ENCODE measurements at places on chromosomes 1 and 21.

DNA sequence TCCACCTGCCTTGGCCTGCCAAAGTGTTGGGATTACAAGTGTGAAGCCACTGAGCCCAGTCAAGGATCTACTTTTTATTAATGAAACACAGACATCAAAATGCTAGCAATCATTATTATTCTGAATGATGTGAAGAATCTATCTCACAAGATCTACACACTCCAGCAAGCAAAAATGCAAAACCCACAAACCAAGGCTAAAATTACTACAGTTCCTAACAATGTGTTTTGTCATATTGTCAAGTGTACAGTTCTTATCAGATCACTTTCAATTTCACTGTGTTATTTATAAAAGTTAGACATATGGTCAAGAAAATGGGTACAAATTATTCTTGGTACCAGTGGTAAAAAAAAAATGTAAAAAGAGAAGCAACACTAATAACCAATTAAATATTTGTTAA is 61.3 kb upstream of the SDC3 start:
- DNase-seq = no peak

DNA sequence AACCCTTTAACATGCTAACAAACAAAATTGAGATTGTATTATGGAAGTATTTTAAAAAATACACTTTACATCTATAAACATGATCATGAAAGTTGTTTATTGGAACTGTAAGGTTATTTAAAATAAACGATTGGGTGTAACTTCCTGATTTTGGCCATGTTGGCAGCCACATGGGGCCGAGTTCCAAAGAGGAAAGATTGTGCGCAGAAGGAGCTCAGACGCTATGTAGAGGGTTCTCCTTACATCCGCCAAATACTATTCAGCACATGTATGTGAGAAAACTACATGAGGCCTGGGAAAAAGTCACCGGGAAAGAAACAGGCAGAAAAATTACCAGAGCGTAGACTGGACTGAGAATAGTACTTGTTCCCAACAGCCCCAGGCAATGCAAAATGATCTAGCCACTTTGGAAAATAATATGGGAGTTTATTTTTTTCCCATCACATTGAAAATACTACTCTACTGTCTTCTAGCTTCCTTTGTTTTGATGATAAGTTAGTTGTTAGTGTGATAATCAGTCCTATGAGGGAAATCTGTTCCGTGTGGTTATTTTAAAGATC is 35.7 kb upstream of the B3GALT2 start:
- no peak for DNase-seq

DNA sequence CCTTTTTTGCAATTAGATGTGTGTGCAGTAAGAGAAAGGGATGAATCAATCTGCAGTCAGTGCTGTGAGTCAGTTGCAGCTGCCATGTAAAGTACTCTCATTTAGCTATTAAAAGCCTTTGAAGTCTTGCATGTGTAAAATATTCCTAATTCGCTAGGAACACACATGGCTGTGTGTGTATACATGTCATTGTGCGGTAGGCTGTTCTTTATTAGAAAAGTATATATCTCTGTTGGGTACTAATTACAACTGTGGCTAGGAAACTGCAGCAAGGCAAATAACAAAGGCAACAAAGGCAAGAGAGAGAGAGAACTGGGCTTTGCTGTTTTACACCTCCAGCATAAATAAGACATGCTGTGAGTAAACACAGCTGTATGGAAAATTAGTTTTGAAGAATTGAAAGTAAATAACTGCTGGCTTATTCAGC is 41.7 kb downstream of the EPB41 start:
- no peak for DNase-seq

DNA sequence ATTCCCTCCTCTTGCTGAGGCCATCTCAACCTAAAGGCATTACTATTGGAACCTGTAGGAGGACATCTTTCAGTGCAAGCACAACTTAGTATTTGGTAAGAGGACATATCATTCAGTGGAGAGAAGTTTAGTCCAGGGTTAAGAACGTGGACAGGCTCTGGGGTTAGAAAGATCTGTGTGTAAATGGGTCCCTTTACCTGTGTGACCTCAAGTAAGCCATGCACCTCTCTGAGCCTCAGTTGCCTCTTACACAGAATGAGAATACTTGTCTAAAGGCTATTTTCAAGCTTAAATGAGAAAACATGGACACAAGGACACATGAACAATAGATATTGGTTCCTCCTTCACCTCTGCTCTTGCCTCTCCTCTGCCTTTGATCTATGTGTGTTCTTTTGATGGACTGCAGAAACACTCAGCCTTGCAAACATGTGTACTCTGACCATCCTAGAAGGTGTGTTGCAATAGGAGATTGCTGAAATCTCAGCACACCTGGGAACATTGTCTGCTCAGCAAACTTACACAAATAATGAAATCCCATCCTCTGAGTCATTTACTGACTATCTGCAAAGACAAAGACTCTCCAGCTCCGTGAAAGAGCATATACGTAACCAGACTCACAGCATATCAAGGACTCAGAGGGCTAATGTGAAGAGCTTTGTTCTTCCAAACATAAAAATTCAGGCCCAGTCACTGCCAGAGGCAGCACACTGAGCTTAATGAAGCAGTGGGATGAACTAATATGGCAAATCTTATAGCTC is 143.8 kb downstream of the DAB1 start:
- DNase-seq = no peak

- DNase-seq = no peak
Observed at GRCh38 chr1:67664048-67664447, 21.0 kb upstream of the GADD45A start.

DNA sequence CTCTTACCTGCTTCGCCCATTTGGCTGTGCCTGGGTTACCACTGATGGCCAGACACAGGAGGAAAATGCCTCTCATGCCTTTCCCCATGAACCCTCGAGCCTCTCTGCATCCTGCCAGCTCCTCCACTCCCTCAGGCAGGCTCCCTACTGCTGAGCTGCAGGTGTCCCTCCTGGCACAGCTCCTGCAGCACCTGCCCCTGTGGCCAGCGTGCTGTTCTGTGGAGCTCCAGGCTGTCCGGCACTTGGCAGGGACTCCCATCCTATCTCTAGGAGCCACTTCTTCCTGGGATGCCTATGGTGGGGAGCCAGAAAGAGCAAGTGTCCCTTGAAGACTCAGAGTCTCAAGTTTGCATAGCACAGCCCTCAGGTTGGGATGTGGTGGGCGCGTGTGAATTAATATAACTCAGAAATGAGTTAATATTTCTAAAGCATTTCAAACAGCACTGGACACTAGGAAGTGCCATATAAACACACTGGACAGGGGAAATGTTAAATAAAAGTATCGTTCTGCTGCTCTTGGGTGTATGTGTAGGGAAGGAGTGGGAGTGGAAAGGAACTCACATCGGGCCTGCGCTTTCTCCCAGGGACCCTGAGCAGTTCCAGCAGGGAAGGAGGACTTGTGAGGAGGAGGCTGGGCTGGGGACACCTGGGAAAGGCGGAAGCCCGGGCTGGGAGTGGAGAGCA is 2.7 kb downstream of the LRRC71 start:
- DNase-seq = no peak

DNA sequence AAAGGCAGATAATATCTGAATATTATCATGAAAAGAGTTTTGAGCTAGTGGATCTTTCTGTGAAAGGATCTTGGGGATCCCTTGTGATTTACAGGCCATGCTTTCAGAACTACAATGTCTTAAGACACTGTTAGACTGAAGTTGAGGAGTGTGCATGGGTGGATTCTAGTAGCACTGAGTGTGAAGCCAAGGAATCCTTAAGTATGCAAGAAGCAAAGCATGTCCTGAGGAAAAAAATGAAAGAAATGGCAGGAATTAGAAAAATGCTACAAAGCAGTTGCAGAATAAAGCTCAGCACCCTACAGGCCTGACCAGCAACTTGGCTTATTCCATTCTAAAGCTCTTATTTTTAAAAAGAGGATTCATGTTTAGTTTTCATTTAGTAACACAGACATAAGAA is 11.9 kb downstream of the STX6 start:
- no peak for DNase-seq

GRCh38 chr1:12434174-12434573 is 183.8 kb downstream of the DHRS3 start:
- peak; percentile 39 for DNase-seq

GRCh38 chr21:31222142-31222541 is 121.9 kb downstream of the TIAM1 start:
- DNase-seq = no peak

DNA sequence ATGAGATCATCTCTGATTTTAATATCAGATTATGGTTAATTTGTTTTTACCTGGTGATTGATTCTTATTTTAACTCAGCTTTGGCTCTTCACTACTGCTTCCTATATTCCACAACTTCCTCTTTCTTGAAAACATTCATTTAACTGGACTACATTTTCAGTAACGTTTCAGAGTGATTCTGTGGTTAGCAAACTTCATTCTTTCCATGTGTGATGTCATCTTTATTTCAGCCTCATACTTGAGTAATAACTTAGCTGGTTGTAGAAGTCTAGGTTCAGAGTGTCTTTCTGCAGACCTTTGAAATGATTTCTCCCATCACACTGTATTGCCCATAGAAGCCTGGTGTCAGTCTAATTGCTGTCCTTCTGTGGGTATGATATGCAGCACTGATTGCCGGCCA is 36.0 kb upstream of the SLC35F3 start:
- no peak for DNase-seq

- DNase-seq = no peak
Observed at GRCh38 chr1:161943737-161944136, 79.9 kb downstream of the OLFML2B start.

DNA sequence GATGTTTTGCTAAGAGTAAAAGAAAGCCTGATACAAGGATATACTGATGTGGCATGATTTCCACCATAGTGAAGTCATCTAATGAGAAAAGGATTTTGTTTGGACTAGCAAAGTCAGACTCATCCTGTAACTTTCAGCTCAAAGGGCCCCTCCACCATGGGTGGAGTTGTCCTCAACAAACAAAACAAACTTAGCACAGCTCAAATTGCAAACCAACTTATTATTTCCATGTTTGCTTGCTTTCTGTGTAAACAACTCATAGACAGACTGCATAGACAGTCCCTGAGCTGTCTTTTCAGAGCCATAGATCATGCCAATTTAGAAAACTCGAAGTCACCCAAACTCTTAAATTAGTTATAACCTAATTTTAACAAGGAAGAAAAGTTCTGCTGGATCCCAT is 69.4 kb upstream of the VAV3 start:
- no peak for DNase-seq

DNA sequence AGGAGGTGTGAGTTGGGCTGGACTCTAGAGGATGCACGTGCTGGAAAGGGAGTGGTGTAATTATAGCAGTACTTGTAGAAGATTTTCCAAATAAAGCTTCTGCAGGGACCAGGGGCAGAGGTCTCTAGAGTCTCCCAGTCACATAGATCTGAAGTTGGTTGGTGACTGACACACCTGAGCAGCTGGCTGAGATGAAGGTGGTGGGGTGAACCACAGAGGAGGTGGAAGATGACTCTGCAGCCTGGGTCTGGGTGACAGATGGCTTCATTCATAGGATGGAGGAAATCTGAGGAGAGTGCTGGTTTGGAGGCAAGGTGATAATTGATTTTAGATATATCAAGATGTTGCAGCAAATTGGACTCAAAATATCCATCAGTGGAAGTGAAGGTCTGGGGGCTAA is 178.9 kb upstream of the IVNS1ABP start:
- no peak for DNase-seq

- DNase-seq = no peak
Observed at GRCh38 chr1:56938646-56939045, 27.2 kb downstream of the C8B start.

DNA sequence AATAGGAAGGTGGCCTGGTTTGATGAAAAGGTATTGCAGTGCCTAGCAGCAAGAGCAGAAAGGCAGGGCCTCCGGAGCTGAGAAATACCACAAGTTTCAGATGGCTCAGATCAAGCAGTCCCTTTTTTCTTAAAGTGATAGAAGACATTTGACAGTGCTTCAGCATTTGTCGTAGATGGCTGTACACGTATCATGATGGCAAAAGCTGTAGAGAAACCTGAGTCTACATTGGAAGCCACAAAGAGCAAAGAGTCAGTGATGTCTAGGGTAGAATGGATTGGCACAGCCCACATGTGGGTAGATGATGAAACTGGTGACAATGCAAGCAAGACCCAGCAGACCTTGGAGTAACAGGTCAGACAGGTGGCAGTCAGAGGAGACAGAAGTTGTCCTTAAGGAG is 101.3 kb upstream of the ARTN start:
- no peak for DNase-seq

GRCh38 chr1:232622981-232623380 is 7.0 kb downstream of the SIPA1L2 start:
- no peak for DNase-seq

DNA sequence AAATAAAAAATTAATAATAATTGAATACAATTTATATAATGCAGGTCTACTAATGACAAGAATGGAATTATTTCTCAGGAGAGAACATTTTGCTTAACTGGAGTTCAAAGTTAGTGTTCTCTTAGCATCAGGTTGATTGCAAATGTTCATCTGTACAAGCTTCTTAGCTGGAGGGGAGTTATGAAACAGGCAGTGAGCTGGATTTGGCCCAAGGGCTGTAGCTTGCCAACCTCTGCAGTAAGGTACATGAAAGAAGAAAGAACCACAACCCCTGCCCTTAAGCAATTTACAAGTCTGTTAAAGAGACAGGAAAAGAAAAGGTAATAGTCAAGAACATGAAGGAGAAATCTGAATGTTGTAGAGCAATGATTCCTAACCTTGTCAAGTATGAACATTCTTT is 17.0 kb downstream of the LPGAT1 start:
- no peak for DNase-seq

DNA sequence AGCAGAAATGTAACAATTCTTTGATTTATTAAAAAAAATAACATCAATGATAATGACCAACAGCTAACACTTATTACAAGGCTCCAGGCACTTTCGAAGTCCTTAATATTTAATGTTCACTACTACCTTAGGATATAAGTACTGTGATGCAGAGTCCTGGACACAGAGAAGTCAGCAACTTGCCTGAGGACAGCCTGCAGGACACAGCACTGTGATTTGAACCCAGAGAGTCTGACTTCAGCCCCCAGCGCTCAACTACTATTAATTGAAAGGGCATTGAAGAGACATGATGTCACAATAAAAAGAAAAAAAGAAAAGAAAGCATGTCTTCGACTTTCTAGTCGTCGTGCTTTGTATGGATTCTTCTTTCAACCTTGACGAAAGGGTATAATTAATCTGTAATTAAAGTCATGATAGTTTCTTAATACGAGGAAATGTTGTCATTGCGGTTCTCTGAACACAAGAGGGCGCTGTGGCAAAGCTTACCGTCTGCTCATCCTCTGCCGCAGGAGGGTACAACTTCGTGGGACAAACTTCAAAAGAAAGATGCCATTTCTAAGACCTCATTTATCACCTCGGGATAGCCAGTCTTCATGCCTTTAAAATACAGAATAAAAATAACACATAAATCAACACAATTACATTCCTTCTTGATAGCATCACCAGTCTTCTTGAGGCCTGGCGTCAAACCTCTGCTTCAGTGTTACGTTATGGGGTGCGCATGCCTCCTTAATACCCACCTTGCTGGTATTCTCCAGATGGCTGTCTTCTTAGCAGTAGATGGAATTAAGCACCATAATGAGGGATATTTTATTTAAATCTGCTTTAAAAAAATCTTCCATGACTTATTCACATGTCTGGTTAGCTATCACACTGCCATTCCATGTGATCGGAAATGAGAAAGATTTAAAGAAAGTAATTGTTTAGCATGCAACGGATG is 240.1 kb downstream of the DISC1 start:
- peak; percentile 38 for DNase-seq

- DNase-seq = no peak
Observed at GRCh38 chr1:93669369-93669768, 12.3 kb downstream of the BCAR3 start.
